Breast epithelium (tissue), 4 donors: ENCODE measurements at places on chromosomes 6 and 20.

DNA sequence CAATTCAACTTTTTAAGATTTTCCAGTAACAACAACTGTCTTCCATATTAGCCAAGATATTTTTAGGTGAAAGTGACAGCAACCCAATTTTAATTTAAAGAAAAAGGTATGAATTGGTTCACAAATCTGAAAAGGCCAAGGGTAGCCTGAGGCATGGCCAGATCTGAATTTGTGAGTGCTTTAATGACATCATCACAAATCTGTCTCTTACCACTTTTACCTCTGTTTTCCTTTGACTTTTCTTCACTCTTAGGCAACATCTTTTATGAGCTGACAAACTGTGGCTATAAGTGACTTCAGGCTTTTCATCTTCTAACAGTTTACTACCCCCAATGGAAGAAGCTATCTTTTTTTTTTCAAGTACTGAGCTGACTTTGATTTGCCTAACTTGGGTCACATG, 44.5 kb upstream of the PKIB start:
- DNase-seq = no peak

DNA sequence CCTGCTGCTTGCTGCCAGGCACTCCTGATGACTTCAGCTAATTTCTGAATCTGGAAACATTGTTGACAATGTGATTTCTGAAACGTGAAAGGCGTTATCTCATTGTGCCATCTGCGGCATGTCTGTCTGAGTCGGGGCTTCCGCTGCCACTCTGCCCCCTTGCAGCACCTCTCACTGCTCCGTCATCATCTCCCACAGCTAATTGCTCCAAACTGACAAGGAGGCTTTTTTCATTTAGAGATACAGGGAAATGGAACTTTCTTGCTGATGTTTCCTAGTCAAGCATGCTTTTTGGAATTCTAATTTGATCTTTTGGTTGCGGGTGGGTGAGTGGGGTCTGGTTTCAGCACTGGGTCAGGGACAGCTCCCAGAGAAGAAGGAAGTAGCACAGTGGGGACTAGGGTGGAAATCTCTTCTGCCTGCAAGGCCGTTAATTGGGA, 233.5 kb downstream of the DHX35 start:
- no peak for DNase-seq

DNA sequence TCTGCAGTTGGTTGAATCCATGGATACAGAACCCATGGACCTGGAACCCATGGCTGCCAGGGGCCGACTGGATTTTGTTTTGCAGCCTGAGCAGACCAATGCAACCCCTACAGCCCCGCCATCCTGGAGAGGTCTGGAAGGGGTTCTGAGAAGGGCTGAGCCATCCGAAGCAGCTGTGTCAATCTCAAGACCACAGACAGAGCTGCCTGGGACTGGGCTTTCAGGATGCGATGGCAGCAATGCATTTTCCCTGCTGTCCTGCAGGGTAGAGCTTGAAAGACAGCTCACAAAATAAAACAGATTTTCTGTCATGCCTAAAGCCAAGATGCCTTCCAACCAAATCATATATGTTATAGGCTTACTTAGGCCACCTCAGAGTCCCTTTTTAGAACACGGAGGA, 125.8 kb upstream of the NXT1 start:
- no peak for DNase-seq

- no peak for DNase-seq
Observed at GRCh38 chr6:168844821-168845609, 404.0 kb downstream of the SMOC2 start.

- DNase-seq = no peak
Observed at GRCh38 chr6:39876111-39876510, 58.2 kb downstream of the MOCS1 start.

GRCh38 chr6:89452281-89452680, 19.3 kb downstream of the ANKRD6 start:
- no peak for DNase-seq

- no peak for DNase-seq
Observed at GRCh38 chr6:41654698-41655151, 16.5 kb downstream of the MDFI start.

DNA sequence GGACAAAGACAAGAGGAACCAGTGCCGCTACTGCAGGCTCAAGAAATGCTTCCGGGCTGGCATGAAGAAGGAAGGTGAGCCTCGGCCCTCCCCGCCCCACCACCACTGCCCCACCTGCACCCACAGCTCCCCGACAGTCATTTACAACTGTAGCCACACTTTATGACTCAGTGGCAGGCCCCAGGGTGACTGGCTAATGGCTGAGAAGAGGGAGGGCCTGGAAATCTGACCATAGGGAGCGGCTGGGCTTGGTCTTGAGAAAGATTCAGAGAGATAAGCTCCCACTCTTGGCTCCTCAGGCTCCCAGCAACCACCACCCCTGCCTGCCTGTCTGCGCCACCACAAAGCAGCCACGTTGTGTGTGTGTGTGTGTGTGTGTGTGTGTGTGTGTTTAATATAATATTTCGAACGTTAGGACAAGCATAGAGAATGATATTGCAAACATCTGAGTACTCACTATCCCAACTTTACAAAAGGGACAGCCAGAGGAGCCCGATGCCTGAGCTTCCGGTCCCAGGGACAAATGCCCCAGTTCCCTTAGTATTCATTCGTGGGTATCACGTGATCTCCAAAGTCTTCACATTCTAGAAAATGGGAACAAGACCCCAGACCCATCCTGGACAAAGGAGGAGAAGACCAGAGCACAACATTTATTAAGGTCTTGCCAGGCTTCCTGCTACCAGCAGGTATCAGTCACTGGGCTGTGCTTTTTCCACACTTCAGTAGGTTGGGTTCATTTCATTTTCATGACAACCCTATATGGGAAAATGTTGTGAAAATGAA, 52.1 kb downstream of the HNF4A start:
- no peak for DNase-seq

DNA sequence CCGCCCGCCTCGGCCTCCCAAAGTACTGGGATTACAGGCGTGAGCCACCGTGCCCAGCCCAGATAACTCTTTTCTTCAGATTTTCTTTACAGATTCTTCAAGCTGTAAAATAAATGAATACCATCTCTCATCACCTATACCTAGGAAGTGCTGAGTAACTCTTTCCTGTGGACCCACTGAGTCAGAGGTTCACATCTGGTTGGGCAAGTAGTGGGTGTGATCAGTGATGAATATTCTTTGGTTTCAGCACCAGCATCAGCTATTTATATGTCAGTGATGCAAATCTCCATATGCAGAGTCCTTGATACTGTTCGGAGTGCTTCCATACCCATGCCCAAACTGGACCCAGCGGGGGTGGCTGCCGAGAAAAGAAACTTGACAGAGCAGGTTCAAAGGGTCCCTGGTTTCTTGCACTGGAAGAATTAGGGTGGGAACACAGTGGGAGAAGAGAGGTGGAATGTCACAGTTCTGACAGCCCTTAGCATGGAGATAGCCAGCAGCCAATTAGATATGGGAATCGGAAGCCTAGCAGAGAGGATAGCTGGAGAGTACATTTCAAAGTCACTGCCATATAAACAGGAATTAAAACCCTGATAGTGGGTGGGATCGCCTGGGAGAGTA, 64.9 kb upstream of the DDR1 start:
- DNase-seq = no peak

GRCh38 chr6:116801971-116802370, 26.9 kb downstream of the GPRC6A start:
- no peak for DNase-seq
